Right forelimb (tissue), 1 donor: ENCODE measurements at places on chromosomes 5 and 9.

DNA sequence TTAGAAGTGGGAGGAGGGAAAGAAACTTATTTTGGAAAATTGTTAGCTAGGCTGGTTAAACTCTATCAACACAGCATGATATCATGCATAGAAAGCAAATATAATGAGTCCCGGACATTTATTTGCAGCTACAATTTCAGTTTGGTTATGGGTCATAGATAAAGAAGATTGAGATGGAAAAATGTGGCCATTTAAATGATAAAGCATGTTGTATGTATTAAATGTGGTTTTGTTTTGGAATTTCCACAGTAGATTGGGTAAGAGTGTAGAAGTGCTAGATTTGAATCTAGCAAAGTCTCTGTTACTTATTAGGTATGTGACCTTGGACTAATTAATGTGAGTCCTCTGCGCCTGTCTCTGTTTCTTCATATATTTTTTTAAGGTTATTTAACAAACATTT lies 217.4 kb downstream of the KDM4C start:
- no peak for DNase-seq

GRCh38 chr5:176368726-176369125 lies 3.4 kb downstream of the ARL10 start:
- DNase-seq = peak; percentile 4

GRCh38 chr5:136276946-136277345 lies 84.0 kb upstream of the SMIM32 start:
- DNase-seq = no peak

DNA sequence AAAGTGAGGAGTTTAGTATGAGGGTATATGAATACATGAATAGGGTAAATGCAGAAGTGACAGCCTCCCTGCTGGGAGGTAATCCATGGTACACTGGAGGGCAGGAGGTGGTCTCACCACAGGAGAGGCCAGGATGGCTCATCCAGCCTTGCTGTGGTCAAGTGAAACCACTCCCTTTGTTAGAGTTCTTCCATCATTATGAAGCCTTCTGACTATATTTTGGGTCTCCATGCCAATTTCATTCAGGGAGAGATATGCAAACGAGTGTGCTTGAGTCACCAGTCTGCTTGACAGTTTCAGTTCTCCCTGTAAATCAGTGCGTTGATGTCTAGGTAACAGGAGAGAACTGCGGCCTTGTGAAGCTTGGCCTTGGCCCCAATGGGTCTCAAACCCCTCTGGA lies 16.4 kb downstream of the PPP3R2 start:
- no peak for DNase-seq

GRCh38 chr5:33068786-33069185 lies 357.7 kb downstream of the NPR3 start:
- no peak for DNase-seq

- DNase-seq = no peak
Observed at GRCh38 chr9:112856843-112857242, 33.8 kb downstream of the SLC46A2 start.

- DNase-seq = no peak
Observed at GRCh38 chr5:73415617-73416016, 33.0 kb downstream of the FOXD1 start.

DNA sequence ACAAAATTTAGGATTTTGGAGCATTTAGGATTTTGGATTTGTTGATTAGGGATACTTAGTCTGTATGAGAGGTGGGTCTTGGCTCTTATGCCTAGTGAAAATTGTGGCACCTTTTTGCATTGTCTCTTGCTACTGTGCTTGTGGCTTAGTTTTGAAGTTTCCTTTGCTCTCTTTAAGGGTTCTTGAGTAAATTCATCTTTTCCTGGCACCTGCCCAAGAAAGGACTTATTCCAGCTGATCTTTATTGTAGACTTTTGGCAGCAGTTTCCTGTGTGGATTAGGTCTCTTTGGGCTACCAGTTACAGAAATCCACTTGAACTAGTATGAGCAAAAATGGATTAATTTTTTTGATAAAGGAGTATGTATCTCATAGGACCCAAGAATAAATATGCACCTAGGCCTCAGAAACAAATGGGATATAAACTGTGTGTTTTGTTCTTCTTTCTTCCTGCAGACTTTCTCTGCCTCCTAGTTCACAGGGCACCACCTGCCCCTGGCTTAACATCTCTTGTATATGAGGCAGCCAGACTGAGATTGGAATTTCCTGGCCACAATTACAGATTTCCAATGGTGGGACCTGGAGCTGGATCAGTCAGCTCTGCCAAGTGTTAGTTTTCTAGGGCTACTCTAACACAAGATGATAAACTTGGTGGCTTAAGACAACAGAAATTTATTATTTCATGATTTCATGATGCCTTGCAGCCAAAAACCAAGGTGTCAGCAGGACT lies 44.6 kb downstream of the FOCAD start:
- DNase-seq = no peak

- no peak for DNase-seq
Observed at GRCh38 chr5:31193116-31193515, 370 bp upstream of the CDH6 start.

DNA sequence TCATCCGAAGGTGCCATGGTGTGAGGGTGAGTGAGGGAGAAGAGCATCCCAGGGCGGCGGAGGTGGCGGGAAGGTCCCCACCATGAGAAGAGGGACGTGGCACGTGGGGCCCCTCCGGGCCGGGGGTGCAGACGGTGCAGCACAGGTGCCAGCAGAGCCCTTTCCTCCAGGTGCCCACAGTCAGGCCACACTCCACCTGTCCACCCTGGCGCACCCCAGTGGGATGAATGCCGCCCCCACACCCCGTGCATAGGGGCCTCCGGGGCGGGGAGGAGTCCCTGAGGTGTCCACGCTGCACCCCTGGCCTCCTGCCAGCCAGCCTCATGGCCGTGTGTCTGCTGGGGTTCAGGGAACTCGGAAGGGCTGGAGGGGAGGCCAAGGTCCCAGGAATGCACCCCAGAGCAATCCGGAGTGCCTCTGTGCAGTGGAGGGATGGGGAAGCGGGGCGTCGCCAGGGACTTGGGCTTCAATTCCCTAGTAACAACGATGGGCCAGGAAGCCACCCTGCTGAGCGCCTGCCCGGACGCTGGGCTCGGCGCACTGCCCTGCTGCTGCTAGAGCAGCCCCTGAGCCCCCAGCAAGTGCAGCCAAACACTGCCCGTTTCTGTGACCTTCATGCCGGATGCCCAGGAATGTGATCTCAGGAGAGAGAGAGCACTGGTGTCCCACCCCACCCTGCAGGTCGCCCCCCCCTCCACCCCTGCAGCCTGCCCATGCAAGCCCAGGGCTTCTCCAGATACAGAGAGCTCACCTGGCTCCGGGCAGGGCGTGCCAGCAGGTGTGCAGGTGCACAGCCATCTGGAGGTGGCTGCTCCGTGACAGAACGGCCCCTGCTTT lies 8.8 kb upstream of the NACC2 start:
- DNase-seq = no peak

- no peak for DNase-seq
Observed at GRCh38 chr5:115194676-115195075, 25.0 kb upstream of the TRIM36 start.

GRCh38 chr5:65102976-65103711 lies 334.4 kb downstream of the CWC27 start:
- peak; percentile 83 for DNase-seq

DNA sequence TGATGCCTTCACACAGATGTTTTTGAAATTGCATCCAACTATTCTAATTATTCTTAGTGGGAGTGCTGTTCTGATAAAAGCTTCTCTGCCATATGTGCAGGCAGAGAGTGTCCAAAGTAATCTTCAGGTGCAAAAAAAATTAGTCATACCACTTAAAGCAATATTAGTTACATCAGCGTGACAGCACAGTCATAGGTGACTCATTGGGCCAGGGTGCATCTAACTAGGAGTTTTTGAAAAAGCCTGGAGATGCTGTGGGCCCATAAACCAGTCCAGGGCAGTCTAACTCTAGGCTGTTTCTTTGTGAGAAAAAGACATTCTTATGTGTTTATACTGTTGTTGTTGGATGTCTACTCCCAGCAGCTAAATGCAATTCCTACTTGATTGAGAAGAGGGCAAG lies 33.0 kb upstream of the C6 start:
- DNase-seq = no peak

- DNase-seq = no peak
Observed at GRCh38 chr9:114603248-114603647, 7.8 kb upstream of the TMEM268 start.

GRCh38 chr9:81077572-81077971 lies 611.8 kb downstream of the TLE1 start:
- DNase-seq = no peak

DNA sequence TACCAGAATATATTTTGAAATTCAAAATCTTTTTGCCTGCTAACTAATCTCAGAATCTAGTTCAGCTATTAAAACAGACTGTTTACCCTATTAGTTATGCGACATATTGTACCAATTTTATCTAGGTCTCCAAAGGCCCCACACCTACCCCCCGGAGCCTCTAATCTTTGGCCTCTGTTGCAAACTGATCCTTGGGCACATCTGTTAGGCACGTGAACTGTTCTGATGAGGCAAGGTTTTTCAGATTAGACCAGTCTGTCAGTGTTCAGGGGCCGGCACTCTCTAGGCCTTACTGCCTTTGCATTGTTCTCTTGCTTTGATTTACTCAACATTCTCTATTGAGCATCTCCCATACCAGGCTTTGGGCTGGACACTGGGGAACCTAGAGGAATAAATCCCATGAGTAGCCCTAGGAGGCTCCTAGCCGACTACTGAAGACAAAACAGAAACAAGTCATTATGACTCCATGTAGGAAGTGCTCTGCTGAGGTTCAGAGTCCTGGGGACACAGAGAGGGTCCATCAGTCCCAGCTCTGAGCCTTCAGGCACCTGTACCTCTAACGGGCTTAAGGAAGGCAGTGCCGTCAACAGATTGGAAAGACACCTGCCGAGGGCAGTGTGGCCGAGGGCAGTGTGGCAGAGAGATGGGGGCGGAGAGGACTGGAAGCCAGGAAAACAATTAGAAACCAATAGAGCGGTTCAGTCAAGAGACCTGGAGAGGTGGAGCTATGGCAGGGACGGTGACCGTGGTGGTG lies 245.1 kb downstream of the AOPEP start:
- no peak for DNase-seq

- peak; percentile 86 for DNase-seq
Observed at GRCh38 chr5:171418982-171419687, at the start of gene FGF18. TSS of gene FGF18 (plus strand) at chr5:171419647. CDS start at chr5:171420200, 553 bp downstream.

DNA sequence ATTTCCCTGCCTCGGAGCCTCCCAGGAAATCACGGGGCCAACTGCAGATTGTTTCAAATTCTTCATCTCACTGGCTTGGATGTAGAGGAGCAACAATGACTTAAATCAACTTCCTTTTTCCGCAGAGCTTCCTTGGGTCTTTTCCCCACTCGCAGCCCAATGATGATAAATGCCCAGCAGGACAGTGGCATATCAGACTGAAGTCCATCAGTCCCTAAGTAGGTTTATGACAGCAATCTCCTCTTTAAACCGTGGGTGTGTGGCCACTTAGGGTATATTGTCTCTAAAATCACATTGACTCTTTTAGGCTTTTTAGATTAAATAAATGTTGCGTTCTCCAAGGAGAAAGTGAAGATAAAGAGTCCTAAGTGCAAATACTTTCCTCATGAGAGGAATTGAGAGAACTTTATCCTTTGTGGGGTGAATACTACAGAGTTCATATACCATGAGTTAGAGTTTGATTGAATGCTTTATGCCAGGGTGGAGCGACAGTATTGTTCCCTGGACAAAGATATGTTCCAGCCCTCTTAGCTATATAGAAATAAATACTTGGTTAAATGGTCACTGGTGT lies 59.1 kb downstream of the IQGAP2 start:
- no peak for DNase-seq

DNA sequence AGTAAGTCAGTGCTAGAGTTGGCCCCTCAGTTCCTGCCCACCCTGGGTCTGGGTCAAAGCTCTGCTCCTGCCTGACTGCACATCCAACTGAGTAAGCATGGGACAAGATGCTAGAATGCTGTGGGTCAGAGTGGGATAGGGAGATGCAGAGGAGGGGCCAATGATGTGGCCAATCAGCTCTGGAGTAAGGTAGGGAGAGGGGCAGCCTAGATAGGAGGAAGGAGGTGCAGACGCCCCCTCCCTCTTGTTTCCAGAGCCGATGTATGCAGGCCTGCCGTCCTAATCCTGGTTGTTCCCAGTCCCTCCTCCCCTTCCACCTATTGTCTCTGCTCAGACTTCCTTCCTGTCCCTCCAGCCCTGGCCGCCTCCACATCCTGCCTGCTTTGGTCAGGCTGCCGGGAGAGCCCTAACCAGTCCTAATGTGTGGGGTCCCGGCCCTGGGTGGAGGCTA lies 1.3 kb downstream of the ARAP3 start:
- DNase-seq = no peak

DNA sequence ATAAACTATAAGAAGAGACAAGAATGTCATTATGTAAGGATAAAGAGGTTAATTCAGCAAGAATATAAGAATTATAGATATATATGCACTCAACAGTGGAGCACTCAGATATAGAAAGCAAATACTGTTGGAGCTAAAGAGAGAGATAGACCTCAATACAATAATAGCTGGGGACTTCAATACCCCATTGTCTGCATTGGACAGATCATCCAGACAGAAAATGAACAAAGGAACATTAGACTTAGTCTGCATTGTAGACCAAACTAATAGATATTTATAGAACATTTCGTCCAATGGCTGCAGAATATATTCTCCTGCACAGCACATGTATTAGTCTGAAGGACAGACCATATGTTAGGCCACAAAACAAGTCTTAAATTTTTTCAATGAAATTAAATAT lies 777.1 kb downstream of the CDH18 start:
- no peak for DNase-seq

- no peak for DNase-seq
Observed at GRCh38 chr5:98299435-98299834, 474.0 kb upstream of the RGMB start.

- no peak for DNase-seq
Observed at GRCh38 chr5:162995568-162995967, 441.8 kb upstream of the CCNG1 start.

DNA sequence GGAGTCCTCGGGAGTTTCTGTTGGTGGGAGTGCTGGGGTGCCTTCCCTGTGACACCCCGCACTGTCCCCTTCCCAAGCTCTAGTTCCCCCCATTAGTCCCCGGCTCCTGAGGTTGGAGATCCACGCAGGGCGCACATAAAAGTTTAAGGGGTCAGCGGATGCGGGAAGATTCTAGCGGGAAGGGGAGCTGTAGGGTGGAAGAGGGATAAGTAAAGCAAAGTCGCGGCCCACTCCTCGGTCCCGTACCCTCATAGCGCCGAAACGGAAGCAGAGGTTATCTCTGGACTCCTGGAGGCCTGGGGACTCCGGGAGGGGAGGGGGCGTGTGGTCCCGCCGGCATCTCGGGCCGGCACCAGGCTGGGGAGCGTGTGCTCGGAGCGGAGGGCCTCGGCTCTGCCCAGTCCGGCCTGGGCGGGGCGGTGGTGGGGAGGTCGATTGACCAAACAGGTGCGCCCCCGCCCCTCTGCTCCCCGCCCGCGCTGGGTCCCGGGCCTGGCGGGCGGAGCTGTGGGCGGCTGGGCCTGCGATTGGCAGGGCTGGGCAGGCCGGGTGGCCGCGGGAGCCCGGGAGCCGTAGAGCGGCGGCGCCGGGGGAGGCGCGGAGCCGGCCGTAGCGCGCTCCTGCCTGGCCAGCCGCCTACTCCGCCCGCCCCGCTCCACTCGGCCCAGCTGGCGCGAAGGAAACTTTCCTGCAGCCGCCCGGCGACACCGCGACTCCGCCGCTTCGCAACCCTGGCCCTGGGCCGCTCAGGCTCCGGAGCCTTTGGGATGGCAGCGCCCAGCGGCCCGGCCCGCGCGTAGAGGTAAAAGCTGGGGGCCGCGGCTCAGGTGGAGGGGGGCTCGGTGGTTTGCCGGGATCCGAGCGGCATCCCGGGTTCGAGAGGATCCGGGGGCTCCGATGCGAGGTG lies 52.2 kb upstream of the DAB2IP start:
- peak; percentile 79 for DNase-seq
